ENCODE measurements at places on chromosomes 3 and 15.

DNA sequence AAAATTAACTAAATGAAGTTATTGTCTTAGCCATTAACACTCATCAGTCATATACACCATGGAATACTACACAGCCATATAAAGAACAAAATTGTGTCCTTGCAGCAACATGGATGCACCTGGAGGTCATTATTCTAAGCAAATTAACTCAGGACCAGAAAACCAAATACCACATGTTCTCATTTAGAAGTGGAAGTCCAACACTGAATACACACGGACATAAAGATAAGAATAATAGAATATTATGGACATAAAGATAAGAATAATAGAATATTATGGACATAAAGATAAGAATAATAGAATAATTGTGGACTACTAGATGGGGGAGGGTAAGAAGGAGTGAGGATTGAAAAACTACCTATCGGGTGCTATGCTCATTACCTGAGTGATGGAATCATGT is 122.3 kb downstream of the CHL1 start:
- DNase-seq = no peak

GRCh38 chr15:46344115-46344724 is 709.4 kb downstream of the SQOR start:
- DNase-seq = no peak

- DNase-seq = no peak
Observed at GRCh38 chr3:103319912-103320311, 885.1 kb downstream of the ZPLD1 start.

- DNase-seq = no peak
Observed at GRCh38 chr3:98564282-98565005, 29.0 kb downstream of the CPOX start.

DNA sequence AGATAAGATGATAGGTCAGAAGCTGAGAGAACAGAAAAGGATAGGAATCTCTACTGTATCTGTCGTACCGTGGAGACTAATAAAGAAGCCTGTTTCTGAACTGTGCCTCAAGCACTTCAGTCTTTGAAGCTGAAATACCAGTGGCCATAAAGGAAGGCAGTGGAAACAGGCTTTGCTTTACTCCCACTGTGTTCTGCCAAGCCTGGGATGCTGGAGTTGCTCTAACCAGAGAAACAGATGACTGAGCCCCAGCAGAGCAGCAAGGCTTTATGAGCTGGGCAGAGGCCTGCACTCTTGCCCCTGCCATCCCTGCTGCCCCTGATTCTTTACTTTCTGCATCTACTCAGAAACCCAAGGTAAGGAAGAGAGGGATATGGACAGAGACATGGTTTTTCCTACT is 89.4 kb downstream of the PDE8A start:
- no peak for DNase-seq

GRCh38 chr3:126211569-126211968 is 31.2 kb upstream of the ALDH1L1 start:
- DNase-seq = no peak

DNA sequence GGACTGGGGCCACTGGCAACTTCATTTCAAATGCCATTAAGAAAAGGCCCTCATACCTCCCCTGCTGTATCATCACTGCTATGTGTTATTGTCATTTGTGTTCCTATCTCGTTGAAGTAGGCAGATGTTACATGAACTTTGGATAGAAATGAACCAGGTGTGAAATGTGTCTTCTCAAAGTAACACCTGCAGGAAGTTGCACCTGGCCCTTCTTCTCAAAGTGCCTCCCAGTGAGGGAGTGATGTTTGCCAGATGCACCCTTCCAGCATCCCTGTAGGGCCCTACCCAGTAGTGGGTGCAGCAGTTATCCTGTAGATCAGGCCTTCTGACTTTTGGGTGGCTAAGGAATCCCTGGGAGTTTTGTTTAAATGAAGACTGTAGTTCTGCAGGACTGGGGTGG is 197.7 kb upstream of the CTNNB1 start:
- DNase-seq = no peak

GRCh38 chr3:126005951-126006350 is 37.0 kb downstream of the ROPN1B start:
- DNase-seq = peak; percentile 69

- DNase-seq = no peak
Observed at GRCh38 chr3:112718516-112718915, 77.6 kb upstream of the CCDC80 start.

DNA sequence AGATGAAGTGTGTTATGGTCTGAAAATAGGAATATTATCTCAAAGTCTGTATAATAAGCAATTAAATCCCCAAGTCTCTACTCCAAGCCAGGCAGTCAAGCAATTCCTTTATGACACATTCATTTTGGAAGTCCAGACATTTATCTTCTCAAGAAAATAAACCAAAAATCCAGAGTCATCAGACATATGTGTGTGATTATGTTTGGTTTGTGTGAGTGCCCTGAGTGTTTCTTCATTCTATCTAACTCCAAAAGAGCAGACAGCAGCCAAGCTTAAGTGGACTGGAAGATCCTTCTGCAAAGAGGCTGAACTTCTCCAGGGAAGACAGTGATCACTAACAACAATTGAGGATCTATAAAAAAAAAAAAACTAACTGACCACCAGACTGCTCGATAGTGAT is 239.8 kb downstream of the STAG1 start:
- peak; percentile 10 for DNase-seq

- no peak for DNase-seq
Observed at GRCh38 chr3:16768014-16768413, 116.7 kb upstream of the PLCL2 start.

- peak; percentile 7 for DNase-seq
Observed at GRCh38 chr3:169945313-169945712, 21.3 kb upstream of the SEC62 start.

GRCh38 chr15:39321977-39322376 is 258.9 kb upstream of the THBS1 start:
- DNase-seq = peak; percentile 57

GRCh38 chr3:45109771-45110508 is 36.2 kb downstream of the CDCP1 start:
- DNase-seq = no peak

GRCh38 chr3:171283848-171284222 is 176.4 kb downstream of the TNIK start:
- DNase-seq = no peak

DNA sequence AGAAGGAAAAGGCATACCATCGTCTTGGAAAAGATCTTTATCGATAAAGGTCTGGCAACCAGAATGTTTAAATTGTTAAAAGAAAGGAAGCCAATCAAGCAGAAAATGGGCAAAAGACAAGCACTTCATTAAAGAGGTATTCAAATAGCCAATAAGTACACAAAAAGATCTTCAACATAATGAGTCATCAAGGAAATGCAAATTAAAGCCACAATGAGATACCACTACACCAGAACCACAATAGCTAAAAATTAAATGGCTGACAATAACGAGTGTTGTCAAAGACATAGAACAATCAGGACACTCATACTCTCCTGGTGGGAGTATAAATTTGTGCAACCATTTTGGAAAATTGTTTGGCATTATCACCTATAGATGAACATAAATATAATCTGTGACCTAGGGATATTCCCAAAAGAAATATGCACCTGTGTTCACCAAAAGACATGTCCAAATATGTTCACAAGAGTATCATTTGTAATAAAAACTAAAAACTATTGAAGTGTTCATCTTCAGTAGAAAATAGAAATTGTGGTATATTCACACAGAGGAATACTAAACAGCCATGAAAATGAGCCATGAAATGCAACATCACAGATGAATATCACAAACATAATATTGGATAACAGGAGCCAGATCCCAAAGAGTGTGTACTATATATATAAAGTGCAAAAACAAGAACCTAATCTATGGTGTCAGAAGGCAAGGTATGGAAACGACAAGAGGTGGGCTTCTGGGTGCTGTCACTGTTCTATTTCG is 14.4 kb upstream of the BTBD1 start:
- DNase-seq = no peak

- no peak for DNase-seq
Observed at GRCh38 chr15:27473845-27474244, 502.9 kb downstream of the GABRG3 start.

DNA sequence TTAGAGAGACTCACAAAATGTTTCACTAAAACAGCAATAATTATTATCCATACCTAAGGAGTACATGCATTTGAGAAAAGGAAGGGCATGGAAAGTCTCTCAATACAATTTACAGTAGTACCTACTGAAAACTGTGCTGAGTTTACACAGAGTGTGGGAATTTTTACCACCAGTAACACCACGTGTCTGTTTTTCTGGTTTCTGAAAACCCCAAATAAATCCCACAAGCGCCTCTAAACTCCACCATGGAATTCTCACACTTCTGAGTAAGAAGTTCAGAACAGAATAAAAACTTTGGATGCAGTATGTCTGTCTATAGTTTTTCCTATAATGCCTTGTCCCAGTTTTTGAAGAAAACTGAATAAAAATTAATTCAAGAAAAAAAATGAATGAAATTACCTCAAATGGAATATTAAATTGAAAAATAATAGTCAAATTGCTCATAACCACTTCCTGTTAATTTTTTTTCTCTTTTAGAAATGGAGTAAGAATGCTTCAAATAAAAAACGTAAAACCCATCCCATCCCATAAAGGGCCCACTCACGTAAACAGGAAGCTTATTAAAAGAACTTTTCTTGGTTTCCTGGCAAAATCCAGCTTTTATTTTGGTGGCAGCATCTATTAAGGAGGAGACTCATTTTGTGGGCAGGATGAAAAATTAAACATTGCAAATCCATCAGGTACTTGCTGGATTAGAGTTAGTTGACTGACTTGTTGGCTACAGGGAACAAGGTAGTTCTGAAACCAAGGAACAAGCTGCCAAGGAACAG is 378.1 kb downstream of the TIGIT start:
- DNase-seq = no peak

GRCh38 chr3:194421-194820 is 2.1 kb upstream of the CHL1 start:
- DNase-seq = no peak

- peak; percentile 78 for DNase-seq
Observed at GRCh38 chr3:112394003-112394640, 61.2 kb downstream of the CD200 start.

GRCh38 chr15:56965231-56966013 is 47.0 kb downstream of the TCF12 start:
- no peak for DNase-seq

- DNase-seq = peak; percentile 69
Observed at GRCh38 chr3:170809975-170810357, 60.0 kb downstream of the RPL22L1 start.

- DNase-seq = peak; percentile 71
Observed at GRCh38 chr3:20060974-20061685, 20.9 kb downstream of the KAT2B start.

DNA sequence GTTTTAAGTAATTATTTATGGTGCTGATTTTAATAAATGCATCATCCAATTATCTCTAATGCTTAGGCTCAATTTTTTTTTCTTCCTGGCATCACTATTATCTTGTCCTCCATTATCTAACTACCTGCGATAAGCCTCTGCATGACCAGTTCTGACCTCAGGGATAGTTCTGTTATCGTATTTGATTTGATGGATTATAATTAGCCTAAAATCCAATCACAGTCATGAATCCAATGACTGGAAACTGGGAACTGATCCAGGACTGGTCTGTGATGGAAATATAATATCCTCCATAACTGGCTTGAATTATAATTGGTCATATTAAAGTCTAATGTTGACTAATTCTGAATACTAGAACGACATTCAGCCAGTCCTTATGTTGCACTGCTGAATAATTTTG is 1.1 kb downstream of the MYH15 start:
- no peak for DNase-seq

DNA sequence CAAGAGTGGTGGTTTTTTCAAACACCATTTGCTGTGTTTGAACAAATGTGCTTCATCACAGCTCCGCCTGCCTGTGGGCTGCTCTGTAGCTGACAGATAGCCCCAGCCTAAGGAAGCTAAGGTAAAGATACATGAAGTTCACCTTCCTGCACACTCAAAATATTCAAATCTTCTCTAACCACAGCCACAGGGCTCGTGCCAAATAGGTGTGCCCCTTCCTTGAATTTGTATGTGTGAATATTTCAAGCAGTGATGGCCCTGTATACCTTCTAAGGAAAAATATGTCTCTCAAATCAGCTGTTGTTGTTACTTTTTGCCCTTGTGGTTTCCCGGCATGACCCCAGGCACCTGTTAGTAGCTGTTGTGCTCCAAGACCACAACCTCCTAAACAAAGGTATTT is 92.8 kb downstream of the CCNL1 start:
- no peak for DNase-seq

- no peak for DNase-seq
Observed at GRCh38 chr15:57586661-57587424, 4.9 kb upstream of the MYZAP start.

GRCh38 chr3:15295506-15295905 is 36.9 kb downstream of the SH3BP5 start:
- peak; percentile 96 for DNase-seq

Data from cardiac fibroblast (primary cell).